Stimulated activated CD4-positive, alpha-beta T cell treated with anti-CD3 and anti-CD28 coated beads, Interleukin-1b, Interleukin-23, amount 100 ng/mL, for 48 hours (primary cell): ENCODE measurements at places on chromosomes 11 and 22.

DNA sequence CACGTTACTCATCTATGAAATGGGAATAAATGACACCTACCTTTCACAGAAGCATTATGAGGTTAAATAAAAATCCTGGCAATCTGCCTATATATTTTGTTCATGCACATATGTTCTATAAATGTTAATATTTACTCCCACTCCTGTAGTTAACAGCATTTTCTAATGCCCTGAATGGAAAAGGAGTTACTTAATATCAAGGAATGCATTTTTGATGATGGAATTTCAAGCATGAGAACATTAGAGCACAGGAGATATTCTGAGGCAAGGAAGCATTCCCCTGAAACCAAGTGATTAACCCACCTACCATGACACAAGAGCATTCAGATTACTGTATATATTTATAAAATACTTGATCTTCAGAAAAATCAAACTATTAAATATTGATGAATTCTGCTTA, 102.1 kb downstream of the ARHGAP32 start:
- no peak for DNase-seq

DNA sequence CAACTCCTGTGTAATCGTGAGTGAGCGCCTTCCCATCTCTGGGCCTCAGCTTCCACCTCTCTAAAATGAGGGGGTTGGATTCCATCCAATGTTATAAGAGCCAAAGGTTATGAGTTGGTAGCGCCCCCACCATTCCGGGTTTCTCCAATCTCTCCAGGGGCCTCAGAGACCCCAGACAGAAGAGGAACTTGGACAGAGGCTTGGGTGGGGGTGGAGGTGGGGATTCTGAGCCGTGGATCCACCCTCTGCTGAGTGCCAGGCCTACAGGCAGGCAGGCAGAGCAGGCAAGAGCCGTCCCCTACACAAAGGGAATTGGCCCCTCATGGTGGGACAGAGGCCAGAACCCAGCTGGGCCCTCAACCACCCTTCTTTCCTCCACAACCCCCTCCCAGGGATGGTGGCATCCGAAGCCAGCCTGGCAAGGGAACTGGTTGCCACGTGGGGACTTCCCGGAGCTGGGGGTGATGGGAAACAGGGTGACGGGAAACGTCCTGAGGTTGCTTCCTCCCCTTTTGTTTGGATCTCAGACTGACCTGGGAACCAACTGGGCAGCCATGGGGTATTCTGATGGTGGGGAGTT, 31.8 kb downstream of the TXN2 start:
- no peak for DNase-seq

- no peak for DNase-seq
Observed at GRCh38 chr11:44467413-44467812, 98.0 kb upstream of the CD82 start.

DNA sequence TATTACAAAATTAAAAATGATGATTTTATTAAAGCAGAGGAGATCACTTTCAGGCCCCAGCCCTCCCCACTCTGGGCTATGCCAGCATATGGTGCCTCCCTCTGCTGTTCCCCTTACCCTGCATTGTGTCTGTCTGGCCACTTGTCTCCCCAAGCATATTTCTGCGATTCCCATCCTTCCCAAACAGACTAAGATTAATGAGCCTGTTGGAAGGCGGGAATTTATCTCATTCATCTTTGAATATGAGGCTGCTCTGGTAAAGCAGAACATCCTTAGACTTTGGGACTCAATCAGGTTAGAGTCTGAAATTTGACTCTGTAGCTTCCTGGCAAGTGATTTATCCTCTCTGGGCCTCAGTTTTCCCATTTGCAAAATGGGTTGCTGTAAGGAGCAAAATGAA, 25.7 kb downstream of the AMPD3 start:
- DNase-seq = no peak

DNA sequence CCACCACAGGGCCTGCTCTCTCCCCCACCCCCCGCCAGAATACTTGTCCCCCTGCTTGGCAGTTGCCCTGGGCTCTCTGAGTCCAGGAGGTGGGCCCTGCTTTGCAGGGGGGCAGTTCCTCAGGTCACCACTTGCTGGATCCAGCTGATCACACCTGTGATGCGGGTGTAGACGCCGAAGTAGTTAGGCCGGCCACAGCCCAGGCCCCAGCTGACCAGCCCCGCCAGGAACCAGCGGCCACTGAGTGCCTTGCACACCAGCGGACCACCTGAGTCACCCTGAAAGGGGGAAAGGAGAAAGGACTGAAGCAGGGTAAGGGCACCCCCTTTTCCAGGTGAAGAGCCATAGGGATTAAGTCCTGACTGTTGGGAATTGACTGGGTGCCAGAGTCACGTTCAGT, 14.4 kb downstream of the KCTD17 start:
- DNase-seq = no peak

DNA sequence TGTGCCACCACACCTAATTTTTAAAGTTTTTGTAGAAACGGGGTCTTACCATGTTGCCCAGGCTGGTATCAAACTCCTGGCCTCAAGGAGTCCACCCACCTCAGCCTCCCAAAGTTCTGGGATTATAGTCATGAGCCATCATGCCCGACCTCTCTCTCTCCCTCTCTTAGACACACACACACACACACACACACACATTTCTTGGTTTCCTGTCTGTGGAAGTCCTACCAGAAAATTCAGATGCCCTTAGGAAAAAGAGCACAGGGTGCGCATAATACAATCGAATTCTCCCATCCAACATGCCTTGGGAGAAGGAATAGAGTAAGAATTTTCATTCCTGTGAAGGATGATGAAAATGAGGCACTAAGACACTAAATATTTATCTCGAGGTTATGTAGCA, 10.4 kb downstream of the MICAL3 start:
- DNase-seq = no peak

GRCh38 chr22:25142102-25142501, 57.6 kb upstream of the CRYBB3 start:
- no peak for DNase-seq

DNA sequence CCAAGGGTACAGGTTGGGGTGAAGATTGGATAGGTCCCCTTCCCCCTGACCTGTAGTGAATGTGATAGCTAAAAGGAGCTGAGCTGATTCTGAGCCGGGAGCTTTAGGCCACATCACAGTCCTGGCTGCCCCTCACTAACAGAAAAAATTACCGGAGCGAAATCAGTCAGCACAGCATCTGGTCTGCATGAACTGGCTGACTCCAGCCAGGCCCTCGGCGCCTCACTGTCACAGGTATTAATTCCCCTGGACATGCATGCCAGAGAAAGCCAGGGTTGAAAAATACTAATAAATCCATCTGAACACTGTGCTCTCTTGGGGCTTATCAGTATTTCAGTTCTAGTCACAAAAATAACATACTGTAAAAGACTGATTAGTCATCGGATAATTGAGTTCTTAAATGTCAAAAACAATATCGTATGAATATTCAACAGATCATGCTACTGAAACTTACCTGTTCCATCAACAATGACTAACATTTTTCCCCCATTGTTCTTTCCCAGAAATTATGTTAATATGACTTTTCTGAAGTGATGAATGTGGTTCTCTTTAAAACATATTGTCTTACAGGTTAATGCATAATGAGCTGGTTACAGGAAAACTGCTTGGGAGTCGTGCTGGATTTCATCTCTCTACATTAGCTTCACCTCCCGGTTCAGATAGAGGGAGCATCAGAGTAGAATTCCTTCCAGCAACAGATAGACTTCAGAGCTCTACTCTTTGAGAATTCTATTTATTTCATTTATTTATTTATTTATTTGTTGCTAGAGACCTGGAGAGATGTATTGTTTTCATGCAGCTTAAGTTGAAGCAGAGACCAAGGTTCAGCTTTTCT, 387.7 kb downstream of the NXPE2 start:
- no peak for DNase-seq

DNA sequence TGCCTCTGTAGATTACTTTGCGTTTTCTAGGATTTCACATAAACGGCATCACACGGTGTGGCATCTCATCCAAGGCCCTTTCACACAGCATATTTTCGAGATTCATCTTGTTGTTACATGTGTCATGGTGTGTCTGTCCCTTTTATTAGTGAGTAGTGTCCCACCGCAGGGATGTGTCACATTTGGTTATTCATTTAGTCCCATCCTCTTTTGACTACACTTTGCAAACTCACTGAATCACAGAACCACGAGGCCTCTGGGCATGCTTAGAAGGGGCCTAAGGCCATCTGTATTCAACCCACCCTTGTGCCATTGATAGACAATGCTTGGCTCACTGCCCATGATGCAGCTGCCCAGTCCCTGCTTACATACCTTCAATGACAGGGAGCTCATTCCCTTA, 4.2 kb upstream of the RAC2 start:
- no peak for DNase-seq

DNA sequence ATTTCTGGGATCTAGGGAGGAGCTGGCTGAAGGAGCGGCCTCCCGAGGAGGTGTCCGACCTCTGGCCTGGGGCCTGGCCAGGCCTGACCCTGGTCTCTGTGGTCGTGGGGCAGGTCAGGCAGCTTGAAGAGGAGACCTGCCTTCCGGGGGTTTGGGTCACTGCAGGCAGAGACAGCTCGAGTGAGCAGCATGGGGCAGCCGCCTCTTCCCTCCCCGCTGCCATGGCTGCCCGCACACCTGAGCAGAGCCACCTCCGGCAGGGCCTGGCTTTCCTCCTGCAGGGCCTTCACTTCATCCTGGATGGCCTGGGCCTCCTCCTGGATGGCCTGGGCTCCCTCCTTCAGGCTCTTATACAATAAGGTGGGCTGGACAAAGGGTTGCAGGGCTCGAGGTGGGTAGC, 8.0 kb upstream of the NAALADL1 start:
- DNase-seq = no peak

DNA sequence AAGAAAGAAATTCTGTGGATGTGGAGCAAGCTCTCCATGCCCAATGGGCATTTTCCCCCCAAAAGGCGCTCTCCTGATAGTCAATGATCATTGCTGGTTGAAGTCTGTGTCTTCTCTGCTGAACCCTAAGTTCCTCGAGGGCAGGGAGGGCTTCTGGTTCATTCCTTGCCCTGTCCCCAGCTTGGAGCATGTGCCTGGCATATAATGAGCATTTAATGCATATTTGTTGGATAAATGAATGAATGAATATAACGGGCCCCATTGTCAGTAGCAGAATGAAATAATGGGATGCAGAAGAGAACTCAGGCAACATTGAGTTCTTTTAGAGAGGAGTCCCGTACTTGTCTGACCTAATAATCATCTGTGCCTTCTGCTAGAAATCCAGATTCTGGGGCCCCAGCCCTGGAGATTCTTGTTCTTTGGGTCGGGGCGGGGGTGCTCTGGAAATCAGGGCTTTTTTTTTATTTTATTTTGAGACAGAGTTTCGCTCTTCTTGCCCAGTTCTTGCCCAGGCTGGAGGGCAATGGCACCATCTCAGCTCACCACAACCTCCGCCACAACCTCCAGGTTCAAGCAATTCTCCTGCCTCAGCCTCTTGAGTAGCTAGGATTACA, 64.4 kb downstream of the CD82 start:
- DNase-seq = no peak

- DNase-seq = no peak
Observed at GRCh38 chr11:123682696-123683410, 28.4 kb upstream of the SCN3B start.

DNA sequence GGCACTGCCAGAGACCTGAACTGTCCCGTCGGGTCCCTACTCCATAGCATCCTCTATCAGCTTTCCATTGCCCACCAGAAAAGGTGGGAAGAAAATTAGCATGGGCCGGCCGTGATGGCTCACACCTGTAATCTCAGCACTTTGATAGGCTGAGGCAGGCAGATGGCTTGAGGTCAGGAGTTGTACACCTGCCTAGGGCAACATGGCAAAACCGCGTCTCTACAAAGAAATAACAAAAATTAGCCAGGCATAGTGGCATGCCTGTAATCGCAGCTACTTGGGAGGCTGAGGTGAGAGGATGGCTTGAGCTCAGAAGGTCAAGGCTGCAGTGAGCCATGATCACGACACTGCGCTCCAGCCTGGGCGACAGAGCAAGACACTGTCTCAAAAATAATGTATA, 3.5 kb downstream of the SLC25A18 start:
- DNase-seq = no peak

DNA sequence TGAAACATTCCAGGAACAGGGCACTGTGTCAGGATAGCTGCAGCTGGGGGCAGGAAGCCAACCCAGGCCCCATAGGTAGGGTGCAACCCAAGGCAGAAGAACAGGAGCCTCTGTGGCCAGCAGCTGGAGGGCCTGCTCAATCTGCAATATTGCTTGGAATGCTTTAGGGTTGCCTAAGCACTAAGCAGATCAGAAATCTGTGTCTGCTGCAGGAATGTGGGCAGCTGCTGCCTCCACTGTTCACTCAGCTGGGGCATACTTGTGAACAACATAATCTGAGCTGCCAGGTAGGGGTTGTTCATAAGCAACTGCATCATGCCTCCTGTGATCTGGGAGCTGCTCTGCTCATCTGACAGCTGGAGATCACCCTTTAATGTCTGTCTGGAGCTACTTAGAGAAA, 1.7 kb downstream of the UBQLNL start:
- DNase-seq = no peak

GRCh38 chr22:44242946-44243724, 62.4 kb downstream of the PARVG start:
- no peak for DNase-seq

GRCh38 chr22:29700206-29700899, 19.4 kb upstream of the CABP7 start:
- no peak for DNase-seq

DNA sequence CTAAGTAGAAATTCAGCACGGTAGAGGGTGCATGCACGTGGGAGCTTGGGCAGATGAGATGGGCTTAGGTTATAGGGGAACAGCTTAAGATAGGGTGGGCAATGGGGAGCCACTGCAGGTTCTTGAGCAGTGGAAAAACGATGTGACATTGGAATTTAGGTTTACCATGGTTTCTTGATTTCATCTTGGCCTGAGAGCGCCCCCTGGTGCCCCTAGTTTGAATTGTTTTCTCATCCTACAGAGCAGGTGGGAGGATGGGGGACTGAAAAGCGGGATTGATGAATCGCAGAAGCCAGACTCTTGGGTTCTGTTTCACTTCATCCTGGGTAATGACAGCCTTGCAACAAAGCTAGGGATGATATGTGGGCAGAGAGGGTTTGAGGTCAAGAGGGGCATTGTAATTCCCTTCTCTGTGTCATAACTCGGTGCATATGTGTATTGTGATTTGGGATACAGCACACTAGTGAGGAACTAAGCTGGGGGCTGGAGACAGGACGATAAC, 6.7 kb upstream of the MCAM start:
- peak; percentile 79 for DNase-seq

- DNase-seq = no peak
Observed at GRCh38 chr11:102837646-102838045, 5.8 kb downstream of the MMP3 start.

DNA sequence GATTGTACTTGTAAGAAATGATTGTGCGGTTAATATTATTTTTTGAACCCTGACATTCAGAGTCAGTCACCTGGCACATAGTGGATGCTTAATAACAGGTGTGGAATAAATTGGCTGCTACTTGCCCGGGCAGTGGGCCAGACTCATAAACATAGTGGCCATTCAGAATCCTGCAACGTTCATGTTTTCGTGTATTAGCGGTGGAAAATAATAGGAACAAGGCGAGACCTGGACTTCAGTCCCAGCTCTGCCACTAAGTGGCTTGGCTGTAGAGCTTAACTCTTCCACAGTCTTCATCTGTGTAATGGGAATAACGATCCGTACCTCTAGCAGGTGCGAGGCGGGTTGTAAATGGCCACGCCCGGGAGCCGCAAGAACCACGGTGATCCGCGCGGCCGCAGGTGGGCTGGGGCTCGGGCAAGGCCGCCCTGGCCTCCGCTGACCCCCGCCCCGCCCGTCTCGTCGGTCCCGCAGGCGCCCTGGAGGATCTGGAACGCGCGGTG, 761 bp upstream of the TMEM25 start:
- no peak for DNase-seq

GRCh38 chr11:29334776-29335130, 682.1 kb downstream of the KCNA4 start:
- DNase-seq = no peak

- DNase-seq = no peak
Observed at GRCh38 chr11:34682825-34683224, 61.9 kb downstream of the EHF start.
